IMR-90 (cell line): ENCODE measurements at places on chromosomes 1 and 21. TPM values are rescaled to one million over a fixed set of nuclear protein-coding genes. Genes with fewer than 3 reads are reported as not detected.
A peak's percentile ranks its signal among the peaks of the same experiment; 100 is the strongest.

DNA sequence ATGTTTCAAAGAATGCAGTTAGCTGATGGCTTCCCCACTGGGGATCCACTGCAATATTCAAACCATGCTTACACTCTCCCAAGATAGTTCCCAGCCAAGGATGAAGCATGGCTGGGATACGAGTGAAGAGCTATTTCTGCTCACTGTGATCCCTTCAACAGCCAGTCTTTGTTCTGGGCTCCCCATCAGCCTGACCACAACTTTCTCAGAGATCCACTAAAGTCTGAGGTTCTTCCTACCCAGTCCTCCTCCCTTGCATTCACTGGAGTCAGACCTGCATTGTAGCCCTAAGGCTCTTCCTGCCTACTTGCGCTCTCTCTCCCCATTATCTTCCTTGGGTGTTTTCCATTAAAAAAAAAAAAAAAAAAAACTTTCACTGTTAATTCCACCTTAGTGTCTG, 101.4 kb downstream of the TTLL7 start:
- DNase-seq, result no peak
- peaks cover 4% of the 10 kb centered on the region; the same call in 1 of the 2 replicates for H3K4me1 ChIP-seq

DNA sequence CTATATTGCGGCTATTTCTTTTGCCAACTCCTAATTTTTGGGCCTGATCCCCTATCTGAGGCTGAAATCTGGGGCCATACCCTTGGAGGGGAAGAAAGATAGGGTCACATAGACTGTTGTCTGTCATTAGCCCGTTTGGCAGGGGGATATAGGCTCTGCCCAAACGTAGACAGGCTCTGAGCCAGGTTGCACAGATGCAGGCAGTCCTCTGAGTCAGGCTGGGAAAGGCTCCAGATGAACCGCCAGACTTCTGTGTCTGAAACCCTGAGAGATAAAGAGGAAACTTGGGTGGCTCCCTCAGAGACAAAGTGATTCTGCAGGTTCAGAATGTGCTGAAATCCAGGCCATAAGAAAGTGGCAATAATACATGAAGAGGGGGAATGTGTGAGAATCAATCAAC, 4.0 kb upstream of the CAP1 start:
- DNase-seq, result peak; percentile 87
- no peak overlapping the region for H3K4me3 ChIP-seq
- peaks cover 5% of the 10 kb centered on the region for H3K4me1 ChIP-seq
- no peak overlapping the region for H3K27ac ChIP-seq

The C4BPB gene
- not detected in 2 replicates for polyA plus RNA-seq

GRCh38 chr1:116737855-116738321, 16.3 kb upstream of the CD2 start:
- H3K27me3 ChIP-seq, result no peaks in the 10 kb centered on the region
- H3K4me1 ChIP-seq, result no peaks in the 10 kb centered on the region
- H3K4me3 ChIP-seq, result no peak overlapping the region
- H3K36me3 ChIP-seq, result no peaks in the 10 kb centered on the region
- H3K27ac ChIP-seq, result no peak overlapping the region

GRCh38 chr21:27799861-27800260, 833.0 kb upstream of the ADAMTS5 start:
- no peaks in the 10 kb centered on the region for H3K36me3 ChIP-seq
- peaks cover 2% of the 10 kb centered on the region for H3K4me1 ChIP-seq
- H3K27me3 ChIP-seq, result no peaks in the 10 kb centered on the region
- DNase-seq, result no peak
- no peak overlapping the region for H3K4me3 ChIP-seq
- H3K27ac ChIP-seq, result no peak overlapping the region

DNA sequence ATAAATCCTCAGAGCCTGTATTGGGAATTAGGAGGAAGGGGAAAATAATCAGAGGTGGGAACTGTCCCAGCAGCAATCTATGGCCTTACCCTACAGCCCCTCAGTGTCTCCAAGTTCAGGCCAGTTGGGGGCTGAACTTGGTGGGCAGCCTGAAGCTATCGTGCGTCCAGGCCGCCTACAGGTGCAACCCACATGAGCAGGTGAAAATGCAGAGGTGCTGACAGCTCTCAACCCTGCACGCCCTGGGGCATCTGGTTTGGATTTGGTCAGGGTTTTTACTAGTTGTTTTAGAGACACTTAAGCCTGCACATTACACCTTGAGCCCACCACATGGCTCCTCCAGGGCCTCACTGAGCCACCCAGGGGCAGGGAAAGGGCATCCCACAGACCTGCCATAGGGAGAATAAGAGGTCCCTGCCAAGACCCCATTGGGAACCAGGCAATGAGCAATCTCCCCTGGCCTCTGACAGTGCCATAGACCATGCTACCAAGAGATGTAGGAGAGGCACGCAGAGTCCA, 209.5 kb downstream of the FOXD2 start:
- H3K27ac ChIP-seq, result no peak overlapping the region
- peaks cover 5% of the 10 kb centered on the region for H3K27me3 ChIP-seq
- DNase-seq, result no peak
- no peak overlapping the region for H3K4me3 ChIP-seq
- H3K4me1 ChIP-seq, result no peaks in the 10 kb centered on the region
- no peaks in the 10 kb centered on the region for H3K36me3 ChIP-seq

The E2F2 gene
- 0.39 and 0.51 TPM in 2 replicates for polyA plus RNA-seq

The LIPI gene
- not detected in 2 replicates for polyA plus RNA-seq

The ENSA gene
- 89.4 and 96.5 TPM in 2 replicates for polyA plus RNA-seq

- DNase-seq, result no peak
- H3K4me1 ChIP-seq, result no peaks in the 10 kb centered on the region
- H3K36me3 ChIP-seq, result no peaks in the 10 kb centered on the region
- peaks cover 82% of the 10 kb centered on the region for H3K27me3 ChIP-seq
- H3K27ac ChIP-seq, result no peak overlapping the region
Measured at GRCh38 chr1:25088180-25088701, 144.1 kb downstream of the SYF2 start.

DNA sequence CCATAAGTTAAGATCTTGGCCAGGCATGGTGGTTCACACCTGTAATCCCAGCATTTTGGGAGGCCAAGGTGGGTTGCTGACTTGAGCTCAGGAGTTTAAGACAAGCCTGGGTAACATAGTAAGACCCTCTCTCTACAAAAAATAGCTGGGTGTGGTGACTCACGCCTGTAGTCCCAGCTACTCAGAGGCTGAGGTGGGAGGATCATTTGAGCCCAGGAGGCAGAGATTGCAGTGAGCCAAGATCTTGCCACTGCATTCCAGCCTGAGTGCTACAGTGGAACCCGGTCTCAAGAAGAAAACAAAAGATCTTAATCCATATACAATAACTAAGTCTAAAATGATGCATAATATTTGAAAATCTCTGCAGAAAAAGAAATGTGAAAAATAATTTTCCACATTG, 165.5 kb upstream of the NR5A2 start:
- H3K36me3 ChIP-seq, result no peaks in the 10 kb centered on the region
- H3K4me1 ChIP-seq, result no peaks in the 10 kb centered on the region; the same call in 1 of the 2 replicates
- no peaks in the 10 kb centered on the region for H3K27me3 ChIP-seq
- no peak overlapping the region for H3K4me3 ChIP-seq
- no peak for DNase-seq

DNA sequence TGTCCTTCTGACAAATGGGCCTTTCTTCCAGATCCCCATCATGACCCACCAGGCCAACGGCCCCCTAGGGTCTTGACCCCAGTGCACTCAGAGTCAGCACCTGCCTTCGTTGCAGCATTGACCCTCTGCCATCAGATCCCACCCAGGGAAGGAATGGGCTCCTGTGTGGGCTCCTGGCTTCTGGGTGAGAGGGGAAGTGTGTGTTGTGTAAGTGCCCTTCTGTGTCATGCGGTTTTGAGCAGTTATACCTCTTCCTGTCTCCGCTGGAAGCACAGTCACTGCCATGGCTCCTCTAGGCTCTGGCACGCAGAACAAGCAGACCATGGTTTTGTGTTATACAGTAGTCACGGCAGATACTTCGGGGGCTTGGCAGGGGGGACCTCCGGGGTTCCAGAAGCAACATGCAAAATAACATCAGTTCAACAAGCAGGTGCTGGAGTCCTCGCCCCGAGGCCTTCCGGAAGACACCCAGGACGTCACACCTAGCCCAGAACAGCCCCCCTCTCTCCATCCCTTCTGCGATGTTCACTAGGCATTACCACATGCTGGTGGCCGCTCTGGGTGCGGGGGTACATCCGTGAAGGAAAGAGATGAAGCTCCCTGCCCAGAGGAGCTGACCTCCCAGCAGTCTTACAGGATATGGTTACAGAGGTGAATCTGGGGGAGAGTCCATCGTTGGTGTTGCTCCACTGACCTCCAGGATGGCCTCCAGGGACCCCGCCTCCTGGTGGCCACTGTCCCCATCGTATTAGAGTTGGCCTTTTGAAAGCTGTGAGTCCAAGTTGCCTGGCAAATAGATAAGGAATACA, 17.4 kb upstream of the KCNAB2 start:
- peak; percentile 11 for DNase-seq
- no peaks in the 10 kb centered on the region for H3K36me3 ChIP-seq
- no peak overlapping the region for H3K27ac ChIP-seq
- peaks cover 5% of the 10 kb centered on the region; the same call in 1 of the 2 replicates for H3K4me1 ChIP-seq
- H3K4me3 ChIP-seq, result no peak overlapping the region

The SYT11 gene
- polyA plus RNA-seq, result 22.9 TPM in 2 replicates

DNA sequence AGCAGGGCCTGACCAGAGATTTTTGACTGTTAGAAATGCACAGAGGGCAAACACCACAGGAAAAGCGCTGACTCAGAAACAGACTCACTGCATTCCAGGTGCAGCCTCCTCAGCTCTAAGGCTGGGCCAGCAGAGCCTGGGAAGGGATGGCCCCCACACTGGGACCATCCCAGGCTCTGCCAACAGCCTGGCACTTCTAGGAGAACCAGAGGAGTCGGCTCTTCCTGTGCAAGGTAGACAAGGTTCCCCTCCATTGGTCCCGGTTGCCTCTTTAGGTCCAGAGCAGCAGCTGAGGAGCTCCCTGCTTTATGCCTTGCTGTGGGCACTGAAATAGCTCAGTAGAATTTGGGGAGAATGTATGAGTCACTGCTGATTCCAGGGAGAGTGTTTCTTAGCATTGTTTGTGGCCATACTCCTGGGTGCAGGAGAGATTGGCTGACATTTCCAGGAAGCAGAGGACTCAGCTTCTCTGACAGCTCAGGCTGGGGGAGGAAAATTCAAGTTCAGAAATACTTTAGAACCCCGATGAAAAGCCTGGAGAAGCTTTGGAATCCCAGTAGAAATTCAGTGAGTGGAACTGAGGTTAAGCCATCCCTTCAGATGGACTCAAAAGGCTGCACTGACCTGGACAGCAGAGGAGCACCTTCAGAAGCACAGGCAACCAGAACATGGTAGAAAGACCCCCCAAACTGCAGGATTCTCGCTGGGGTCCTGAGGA, 19.7 kb downstream of the PRAMEF1 start:
- DNase-seq, result no peak
- H3K27me3 ChIP-seq, result no peaks in the 10 kb centered on the region
- H3K4me3 ChIP-seq, result no peak overlapping the region
- H3K36me3 ChIP-seq, result no peaks in the 10 kb centered on the region
- no peak overlapping the region for H3K27ac ChIP-seq
- H3K4me1 ChIP-seq, result no peaks in the 10 kb centered on the region

DNA sequence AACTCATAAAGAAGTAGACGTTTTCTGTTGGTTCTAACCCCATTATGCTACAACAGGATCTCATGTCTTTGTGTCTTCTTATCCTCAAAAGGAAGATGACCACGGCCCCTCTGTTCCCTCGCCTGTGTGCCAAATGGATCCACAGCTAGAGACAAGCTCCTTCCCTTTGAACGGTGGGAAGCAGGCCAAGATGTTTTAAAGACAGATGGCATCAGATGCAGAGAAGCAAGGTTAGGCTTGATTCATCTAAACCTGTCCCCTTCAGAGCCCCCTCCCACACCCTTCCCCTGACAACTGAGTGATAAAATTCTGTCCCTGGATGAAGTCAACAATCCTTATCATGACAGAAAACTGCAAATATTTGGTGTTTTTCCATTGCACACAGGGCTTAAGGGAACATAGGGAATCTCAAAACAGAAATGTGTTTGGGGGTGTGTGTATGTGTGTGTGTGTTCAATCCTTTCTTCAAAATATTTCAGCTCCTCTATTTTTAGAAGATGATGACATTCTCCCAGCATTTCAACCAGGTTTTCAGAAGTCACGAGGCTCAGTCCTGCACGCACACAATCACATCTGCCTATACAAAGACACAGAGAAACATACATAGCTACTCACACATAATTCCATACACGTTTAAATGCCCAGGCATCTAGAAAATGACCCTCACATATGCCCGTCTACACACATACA, 27.8 kb upstream of the FMOD start:
- peaks cover 9% of the 10 kb centered on the region; the same call in 1 of the 2 replicates for H3K4me1 ChIP-seq
- H3K36me3 ChIP-seq, result no peaks in the 10 kb centered on the region
- no peak overlapping the region for H3K4me3 ChIP-seq
- DNase-seq, result peak; percentile 66
- H3K27ac ChIP-seq, result peak overlapping the region; percentile 67; the same call in 1 of the 2 replicates
- peaks cover 29% of the 10 kb centered on the region for H3K27me3 ChIP-seq

DNA sequence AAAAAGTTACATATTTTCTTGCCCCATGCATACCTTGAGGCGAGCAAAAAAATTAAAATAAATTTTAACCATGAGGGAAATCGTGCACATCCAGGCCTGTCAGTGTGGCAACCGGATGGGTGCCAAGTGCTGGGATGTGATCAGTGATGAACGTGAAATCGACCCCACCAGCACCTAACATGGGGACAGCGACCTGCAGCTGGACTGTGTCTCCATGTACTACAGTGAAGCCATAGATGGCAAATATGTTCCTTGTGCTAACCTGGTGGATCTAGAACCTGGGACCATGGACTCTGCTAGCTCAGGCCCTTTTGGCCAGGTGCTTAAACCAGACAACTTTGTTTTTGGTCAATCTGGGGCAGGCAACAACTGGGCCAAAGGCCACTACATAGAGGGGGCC, 67.4 kb upstream of the PODN start:
- peaks cover 2% of the 10 kb centered on the region; the same call in 1 of the 2 replicates for H3K4me1 ChIP-seq
- no peak overlapping the region for H3K4me3 ChIP-seq
- H3K36me3 ChIP-seq, result peaks cover 8% of the 10 kb centered on the region; the same call in 1 of the 2 replicates
- H3K27ac ChIP-seq, result no peak overlapping the region
- H3K27me3 ChIP-seq, result no peaks in the 10 kb centered on the region
- no peak for DNase-seq

GRCh38 chr1:240912821-240913220, 300.9 kb upstream of the GREM2 start:
- no peaks in the 10 kb centered on the region for H3K36me3 ChIP-seq
- H3K4me1 ChIP-seq, result no peaks in the 10 kb centered on the region
- no peak for DNase-seq
- no peak overlapping the region for H3K4me3 ChIP-seq
- no peaks in the 10 kb centered on the region for H3K27me3 ChIP-seq

GRCh38 chr1:96290801-96291200, 430.8 kb upstream of the PTBP2 start:
- no peaks in the 10 kb centered on the region for H3K4me1 ChIP-seq
- no peak for DNase-seq
- no peak overlapping the region for H3K27ac ChIP-seq
- no peak overlapping the region for H3K4me3 ChIP-seq
- no peaks in the 10 kb centered on the region for H3K36me3 ChIP-seq

GRCh38 chr1:165925498-165926079, 98.2 kb downstream of the UCK2 start:
- H3K27ac ChIP-seq, result no peak overlapping the region
- no peaks in the 10 kb centered on the region for H3K36me3 ChIP-seq
- H3K27me3 ChIP-seq, result no peaks in the 10 kb centered on the region
- DNase-seq, result no peak
